ENCODE measurements at places on chromosomes 5 and 9.

- DNase-seq = no peak
These were observed 237.9 kb downstream of the ARHGEF28 start for GRCh38 chr5:73863876-73864275.

- peak; percentile 60 for DNase-seq
These were observed 23.9 kb downstream of the LARP1 start for GRCh38 chr5:154779105-154779504.

GRCh38 chr9:110463499-110463898 is 116.0 kb downstream of the SVEP1 start:
- no peak for DNase-seq

DNA sequence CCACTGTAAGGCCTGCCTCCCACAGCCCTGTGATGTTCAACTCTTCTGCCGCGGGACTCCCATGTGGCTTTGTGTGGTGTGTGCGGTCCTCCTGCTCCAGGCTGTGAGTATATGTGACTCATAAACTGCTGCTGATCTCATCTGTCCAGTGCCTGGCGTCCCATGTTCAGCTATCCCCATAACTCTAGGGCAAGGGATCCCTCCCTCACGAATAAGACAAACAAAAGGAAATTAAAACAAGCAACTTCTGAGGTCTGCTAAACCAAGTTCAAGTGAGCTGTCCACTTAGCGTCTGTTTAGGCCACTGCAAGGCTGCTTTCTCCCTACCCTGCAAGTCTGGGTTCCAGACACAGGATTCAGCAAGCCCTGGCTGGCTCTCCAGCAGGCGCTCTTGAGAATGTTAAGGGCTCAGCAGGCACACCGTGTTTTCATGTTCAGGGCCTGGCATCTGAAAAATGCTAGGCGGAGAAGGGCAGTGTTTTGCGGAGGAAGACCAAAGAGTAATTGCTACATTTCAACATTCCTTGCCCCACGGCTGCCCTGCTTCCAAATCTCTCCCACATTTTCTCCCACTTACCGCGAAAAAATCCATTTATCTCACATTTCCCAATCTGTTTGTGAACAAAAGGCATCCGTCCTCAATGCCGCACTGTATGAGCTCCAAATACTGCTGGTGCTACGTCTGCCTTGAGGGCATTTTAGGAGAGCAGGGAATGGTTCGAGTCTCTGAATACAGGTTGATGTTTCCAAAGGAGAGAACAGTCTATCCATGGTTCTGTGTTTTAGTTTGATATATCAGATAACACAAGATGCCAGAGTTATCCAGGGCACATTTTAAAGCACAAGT is 280.2 kb downstream of the SEMA5A start:
- peak; percentile 44 for DNase-seq

DNA sequence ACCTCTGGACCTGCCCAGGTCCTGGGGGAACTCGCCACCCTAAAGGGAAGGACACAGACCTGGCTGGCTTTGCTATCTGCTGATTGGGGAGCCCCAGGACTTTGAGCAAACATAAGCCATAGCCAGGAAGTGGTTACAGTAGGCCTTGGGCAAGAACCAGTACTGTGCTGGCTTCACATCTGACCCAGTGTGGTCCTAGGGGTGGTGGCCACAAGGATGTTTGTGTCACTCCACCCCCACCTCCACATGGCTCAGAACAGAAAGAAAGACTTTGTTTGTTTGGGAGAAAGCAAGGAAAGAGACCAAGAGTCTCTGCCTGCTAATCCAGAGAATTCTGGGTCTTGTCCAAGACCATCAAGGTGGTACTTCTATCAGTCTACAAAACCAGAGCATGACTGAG is 334.2 kb downstream of the SPOCK1 start:
- no peak for DNase-seq

- DNase-seq = no peak
These were observed 60.2 kb downstream of the OSTF1 start for GRCh38 chr9:75148561-75148960.

- DNase-seq = no peak
These were observed 815.8 kb downstream of the EFNA5 start for GRCh38 chr5:106854922-106855321.

DNA sequence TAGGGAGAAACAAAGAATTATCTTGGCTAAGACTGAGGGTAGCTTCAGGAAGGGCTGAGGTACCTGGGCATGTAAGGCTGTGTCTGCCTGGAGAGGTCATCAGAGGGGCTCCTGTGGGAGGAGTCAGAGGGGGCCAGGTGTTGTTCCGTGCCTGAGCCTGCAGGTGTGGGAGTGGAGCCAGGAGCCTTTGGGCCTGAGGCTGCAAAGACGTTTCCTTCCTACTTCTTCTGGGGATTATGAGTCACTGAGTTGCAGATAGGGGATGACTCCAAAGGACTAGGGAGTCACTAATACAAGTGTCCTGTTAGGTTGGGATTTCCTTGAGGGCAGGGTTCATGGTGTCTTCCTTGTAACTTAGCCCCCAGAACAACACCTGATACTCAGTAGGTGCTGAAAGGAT is 391.1 kb downstream of the ARHGEF28 start:
- no peak for DNase-seq

DNA sequence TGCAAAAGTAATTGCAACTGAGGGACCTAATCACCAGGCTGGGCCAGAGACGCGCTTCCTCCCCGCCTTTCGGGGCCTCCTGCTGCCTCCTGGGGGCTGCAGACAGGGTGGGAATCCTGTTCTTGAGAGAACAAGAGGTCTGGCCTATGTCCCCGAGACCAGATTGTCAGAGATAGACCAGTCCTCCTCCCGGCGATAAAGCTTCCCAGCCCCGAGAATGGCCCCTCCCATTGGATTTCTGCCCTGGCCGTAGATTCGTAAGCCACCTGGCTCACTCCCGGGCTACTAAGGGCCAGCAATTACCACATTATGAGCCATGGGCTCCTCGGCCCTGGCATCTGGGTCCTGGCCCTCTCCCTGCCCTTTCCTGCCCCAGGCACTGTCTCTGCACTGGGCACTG is 70.4 kb downstream of the HRH2 start:
- DNase-seq = no peak

DNA sequence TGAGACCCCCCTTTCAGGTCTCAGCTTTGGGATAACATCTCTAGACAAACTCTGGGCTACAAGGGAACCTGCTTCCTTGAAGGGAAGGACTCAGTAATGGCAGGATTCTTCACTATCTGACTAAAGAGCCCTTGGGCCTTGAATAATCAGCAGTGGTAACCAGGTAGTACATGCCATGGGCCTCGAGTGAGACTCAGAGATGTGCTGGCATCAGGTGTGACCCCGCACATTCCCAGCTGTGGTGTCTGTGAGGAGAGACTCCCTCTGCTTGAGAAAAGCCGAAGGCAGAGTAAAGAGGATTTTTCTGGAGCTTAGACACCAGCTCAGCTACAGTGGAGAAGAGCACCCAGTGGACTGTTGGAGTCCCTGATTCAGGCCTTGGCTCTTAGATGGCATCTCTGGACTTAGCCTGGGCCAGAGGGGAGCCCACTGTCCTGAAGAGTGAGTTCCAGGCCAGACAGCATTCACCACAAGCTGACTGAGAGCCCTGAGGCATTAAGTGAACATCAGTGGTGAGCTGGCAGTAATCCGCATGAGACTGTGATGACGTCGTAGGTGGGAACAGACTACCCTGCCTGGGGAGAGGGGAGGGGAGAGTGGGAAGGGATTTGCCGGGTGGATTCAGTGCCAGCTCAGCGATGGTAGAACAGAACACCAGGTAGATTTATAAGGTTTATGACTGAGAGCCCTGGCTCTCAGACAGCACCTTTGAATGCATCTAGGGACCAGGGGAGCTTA is 5.3 kb upstream of the ZNF782 start:
- no peak for DNase-seq

DNA sequence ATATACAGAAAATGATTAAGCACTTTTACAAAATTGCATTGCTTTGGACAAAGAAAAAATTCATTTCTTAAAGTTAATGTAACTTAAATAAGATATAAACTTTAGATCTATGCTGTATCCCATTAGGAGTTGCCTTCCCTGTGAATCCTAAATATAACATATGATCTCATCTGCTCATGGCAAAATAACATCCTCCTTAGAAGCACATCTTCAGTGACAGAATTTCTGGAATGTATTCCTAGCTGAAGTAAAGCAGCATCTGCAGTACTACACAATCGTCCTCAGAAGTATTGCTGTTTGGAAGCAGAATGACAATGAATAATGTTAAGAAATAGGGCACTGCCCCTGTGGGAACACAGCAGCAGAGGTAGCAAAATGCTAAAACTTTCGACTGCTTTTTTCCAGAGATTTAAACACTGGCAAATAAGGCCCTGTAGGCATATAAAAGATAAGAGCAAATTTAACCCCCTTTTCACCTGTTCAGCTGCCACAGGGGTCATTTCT is 571.0 kb downstream of the PTPRD start:
- no peak for DNase-seq

- no peak for DNase-seq
These were observed 114.5 kb upstream of the SPRY4 start for GRCh38 chr5:142439207-142439860.

- DNase-seq = no peak
These were observed 401.9 kb upstream of the ACTBL2 start for GRCh38 chr5:57884346-57885102.

- DNase-seq = no peak
These were observed 57.2 kb upstream of the PPARGC1B start for GRCh38 chr5:149672701-149673476.

DNA sequence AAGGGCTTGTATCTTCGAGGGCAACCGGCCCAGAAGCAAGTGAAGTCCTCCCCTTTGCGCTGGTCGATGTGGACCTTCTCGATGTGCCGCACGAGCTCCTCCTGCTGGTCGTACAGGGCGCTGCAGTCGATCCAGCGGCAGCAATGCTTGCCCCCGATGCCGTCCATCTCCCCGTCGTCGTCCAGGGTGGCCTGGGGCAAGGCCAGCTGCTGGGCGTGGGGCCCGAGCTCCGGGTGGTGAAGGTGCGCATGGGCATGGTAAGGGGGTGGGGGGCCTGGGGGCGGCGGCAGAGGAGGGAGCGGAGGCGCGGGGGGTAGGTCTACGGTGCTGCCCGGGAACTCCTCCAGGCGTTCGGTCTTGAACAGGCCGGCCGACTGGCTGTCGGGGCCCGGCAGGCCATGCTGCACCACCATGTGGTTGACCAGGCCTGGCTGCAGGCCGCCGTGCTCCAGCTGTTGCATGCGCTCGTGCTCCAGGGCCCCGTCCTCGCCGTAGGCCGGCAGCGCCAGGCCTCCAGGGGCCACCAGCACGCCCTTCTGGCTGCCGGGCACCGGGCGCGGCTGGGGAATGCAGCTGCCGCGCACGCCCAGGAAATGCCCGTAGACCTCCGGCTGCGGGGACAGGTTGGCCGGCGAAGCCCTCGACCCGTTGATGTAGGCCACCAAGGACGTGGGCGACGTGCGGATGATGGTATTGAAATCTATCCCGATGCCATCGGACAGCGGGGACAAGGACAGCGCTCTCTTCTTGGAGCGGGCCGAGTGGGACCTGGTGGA is 181.8 kb downstream of the GLIS3 start:
- no peak for DNase-seq
